ENCODE measurements at places on chromosomes 16 and 17. TPM values are rescaled to one million over a fixed set of nuclear protein-coding genes. Genes with fewer than 3 reads are reported as not detected.

AOC3 gene
- total RNA-seq, result 154 TPM

RPGRIP1L gene
- total RNA-seq, result 17.9 TPM

DNA sequence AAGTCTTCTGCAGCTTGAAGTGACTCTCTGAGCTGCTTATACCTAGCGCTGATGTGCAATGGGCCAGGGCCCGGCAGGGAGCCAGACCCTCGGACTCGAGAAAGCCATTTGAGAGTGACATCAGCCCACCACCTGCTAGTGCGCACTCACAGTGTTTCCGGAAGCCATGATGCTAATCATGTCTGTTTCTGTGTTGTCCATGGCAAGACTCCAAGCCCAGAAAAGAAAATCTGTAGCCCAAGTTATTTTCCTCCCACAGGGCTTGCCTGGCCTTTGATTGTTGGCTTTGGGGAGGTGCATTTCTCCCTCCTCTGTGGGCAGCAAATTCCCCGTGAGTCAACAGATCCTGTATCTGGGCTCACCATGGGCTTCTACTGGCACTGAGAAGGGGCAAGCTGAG is 1.8 kb upstream of the CDRT4 start:
- no peak overlapping the region for H3K4me3 ChIP-seq
- DNase-seq, result no peak
- H3K36me3 ChIP-seq, result no peaks in the 10 kb centered on the region
- H3K27me3 ChIP-seq, result no peaks in the 10 kb centered on the region

WFIKKN1 gene
- 2.5 TPM for total RNA-seq

GRCh38 chr16:53084141-53084541 is 29.4 kb downstream of the CHD9 start:
- H3K27ac ChIP-seq, result peak overlapping the region; percentile 43
- no peaks in the 10 kb centered on the region for H3K36me3 ChIP-seq
- DNase-seq, result no peak
- no peaks in the 10 kb centered on the region for H3K27me3 ChIP-seq

DNA sequence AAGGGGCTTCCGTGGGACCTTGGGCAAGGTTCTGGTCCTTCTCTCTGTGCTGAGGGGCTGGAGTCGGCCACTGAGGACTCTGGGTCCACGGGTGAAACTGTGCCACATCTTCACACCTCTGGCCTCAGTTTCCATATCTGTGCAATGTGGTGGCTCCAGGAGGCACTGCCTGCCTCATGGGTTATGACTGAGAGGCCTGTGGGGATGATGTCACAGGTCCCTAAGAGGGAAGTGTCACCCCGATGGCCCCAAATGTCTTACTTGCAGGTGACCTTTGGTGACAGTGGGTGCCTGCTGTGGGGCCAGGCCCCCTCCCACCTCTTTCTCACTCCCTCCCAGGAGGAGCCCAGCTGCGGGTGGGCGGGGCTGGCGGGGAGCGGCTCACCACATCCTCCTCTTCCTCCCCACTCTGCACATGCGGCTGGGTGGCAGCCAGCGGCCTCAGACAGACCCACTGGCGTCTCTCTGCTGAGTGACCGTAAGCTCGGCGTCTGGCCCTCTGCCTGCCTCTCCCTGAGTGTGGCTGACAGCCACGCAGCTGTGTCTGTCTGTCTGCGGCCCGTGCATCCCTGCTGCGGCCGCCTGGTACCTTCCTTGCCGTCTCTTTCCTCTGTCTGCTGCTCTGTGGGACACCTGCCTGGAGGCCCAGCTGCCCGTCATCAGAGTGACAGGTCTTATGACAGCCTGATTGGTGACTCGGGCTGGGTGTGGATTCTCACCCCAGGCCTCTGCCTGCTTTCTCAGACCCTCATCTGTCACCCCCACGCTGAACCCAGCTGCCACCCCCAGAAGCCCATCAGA is at the start of gene IL21R:
TSS of gene IL21R (plus strand) at position 407 of the 801 bp plus-strand sequence. CDS start 27,898 bp downstream, outside the sequence.
- no peak within 1 kb of the TSS for H3K27ac ChIP-seq
- H3K27me3 ChIP-seq, result no peaks in the 10 kb centered on the region
- H3K4me1 ChIP-seq, result peaks cover 18% of the 10 kb centered on the region
- peak; percentile 51 for DNase-seq
- no peaks in the 10 kb centered on the region for H3K36me3 ChIP-seq

DNA sequence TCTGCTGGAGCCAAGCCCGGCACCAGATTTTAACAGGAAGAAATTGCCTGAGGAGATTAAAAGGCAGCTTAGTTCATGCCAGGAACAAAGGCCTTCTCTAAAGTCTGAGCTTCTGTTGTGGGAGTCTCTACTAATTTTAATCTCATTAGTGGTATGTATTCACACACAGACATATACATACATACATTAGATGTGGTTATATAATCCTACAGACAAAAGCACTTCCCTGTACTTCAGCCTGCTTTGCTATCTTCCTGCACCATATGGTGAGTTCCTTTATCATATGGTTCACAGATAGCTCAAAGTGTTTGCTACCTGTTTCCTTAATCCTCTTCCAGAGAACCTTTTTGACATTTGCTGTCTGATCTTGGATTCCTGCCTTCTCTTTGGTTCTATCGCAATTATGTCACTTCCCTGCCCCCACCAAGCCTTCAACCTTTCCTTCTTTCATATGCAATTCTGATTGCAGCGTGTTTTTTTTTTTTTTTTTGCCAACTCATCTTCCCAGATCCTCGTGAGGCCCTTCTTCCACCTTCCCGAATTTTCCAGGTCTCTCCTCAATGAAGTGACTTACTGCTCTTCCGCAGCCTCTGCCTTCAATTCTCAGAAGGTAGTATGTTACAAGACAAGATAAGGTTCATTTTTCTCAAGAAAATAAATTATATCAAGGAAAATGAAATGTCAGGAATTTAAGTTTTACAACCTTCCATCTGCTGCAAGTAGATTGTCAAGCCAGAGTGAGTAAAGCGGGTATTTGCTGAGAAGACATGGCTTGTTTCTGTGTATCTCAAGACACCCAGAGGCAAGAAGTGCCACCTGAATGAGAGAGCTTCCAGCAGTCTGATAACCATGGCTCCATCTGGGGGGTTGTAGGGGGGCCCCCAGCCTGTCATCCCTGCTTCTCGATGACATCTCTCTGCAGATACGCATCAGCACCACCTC is 120.2 kb upstream of the CACNG3 start:
- DNase-seq, result no peak
- no peaks in the 10 kb centered on the region for H3K27me3 ChIP-seq
- H3K4me1 ChIP-seq, result peaks cover 3% of the 10 kb centered on the region
- no peak overlapping the region for H3K27ac ChIP-seq
- H3K36me3 ChIP-seq, result no peaks in the 10 kb centered on the region

Data from lung (tissue), 17 donors.